ENCODE measurements at places on chromosomes 3 and 15. TPM values are rescaled to one million over a fixed set of nuclear protein-coding genes. Genes with fewer than 3 reads are reported as not detected.

DNA sequence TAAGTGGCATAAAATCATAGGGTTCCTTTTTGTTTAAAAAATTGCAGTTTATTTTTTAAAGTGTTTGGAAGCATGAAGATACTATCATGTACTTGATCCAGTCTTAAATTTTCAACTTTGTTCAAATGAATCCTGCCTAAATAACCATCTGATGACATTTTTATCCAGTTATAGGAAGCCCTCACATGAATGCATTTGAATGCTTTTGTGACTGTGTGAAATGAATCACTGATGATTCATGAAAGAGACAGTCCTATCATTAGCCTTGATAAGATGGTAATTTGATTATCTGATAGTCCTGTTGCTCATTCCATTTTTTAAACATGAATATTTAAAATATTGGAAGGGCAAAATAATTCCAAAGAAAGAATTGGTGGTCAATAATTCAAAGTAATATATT is 401.9 kb upstream of the ROBO2 start:
- no peak for DNase-seq

DNA sequence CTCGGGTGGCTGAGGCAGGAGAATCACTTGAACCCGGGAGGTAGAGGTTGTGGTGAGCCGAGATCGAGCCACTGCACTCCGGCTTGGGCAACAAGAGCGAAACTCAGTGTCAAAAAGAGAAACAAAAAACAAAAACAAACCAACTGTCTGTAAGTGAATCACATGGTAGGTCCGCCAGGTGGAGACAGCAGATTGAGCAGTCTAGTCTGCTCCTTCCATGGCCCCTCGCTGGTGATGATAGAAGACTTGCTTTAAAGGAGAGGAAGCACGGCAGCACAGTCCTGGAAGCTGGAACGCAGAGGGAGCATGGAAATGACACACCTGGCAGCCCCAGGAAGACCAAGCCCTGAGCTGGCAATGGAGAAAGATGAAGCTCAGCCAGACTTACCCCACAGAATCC is 31.4 kb upstream of the MGLL start:
- DNase-seq = no peak

DNA sequence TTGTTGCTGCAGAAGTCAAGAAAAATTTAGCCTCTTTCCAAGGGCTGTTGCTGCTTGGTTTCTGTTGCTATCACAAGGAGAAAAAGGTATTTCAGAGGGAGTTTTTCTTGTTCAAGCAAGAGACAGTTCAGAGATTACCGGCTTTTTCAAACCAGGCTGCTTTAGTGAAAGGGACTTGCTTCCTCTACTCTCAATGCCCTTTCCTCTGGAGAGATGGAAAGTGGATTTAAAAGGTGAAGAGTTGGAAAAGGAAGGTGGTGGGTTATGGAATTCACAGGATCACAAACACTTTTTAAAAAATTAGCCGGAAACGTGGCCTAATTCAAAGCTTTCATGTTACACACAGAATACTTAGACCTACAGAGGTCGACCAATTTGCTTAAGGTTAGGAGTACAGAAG is 1.1 kb downstream of the PARP6 start:
- no peak for DNase-seq

DNA sequence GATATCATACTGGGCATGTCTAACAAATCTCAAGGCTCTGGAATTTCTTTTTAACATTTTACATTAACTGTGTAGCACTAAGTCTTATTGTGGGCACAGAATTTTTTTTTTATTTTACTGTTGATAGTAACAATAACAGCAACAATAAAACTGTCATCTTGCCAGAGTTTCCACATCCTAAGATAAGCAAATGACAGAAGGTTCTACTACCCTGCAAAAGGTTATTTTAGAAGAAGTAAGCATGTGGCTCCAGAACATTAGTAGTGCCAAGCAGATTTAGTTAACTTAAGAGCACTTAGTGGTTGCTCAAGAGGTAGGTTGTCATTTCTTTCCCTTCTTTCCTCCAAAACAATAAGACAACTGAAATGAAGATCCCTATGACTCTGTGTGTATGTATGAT is 743.0 kb upstream of the CBLB start:
- DNase-seq = no peak

TRAK1 gene
- 22.4 TPM for total RNA-seq

- DNase-seq = no peak
These were observed 47.7 kb upstream of the GRIP2 start for GRCh38 chr3:14587740-14588360.

- no peak for DNase-seq
These were observed 1.1 kb downstream of the RIOX2 start for GRCh38 chr3:97970956-97971620.

DNA sequence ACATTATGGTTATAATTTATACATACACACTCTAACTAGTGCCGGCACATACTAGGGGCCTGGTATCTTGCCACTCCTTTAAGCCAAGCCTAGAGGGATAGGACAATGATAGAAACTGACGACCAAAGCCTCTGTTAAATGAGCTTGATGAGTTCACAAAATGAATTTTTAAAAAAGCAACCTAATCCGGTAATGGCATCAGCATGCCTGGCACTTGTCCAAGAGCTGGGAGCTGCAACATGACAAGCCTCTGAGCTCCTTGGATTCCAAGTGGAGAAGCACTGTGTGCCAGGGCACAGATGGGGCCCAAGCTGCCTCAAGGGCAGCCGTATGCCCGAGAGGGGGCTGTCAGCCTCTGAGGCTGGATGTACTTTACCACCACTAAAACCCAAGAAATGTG is 9.7 kb downstream of the ETV5 start:
- no peak for DNase-seq

TTLL13 gene
- 0.70 TPM for total RNA-seq

DNA sequence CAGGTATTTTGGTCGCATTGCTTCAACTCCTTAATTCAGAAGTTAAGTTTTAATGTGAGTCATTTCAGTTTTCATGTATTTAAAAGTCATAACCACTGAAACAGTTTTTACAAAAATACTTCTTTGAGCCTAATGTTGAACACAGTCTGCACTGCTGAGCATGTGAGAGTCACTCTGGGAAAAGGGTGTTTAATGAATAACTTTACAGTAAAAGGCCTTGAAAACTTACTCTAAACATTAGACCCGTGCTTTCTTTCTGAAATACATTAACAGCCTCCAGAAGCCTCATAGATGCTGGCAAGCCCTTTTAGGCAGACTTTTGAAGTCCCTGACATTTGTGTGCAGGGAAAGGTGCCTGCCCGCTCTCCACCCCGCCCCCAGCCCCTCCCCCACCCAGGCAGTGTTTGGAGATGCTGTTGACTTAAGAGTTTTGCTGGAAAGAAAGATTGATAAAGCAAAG is 68.9 kb upstream of the NR2F2 start:
- no peak for DNase-seq
